ENCODE measurements at places on chromosomes 6 and 20.

GRCh38 chr6:47135772-47136171, 93.6 kb upstream of the ADGRF1 start:
- DNase-seq, result no peak

DNA sequence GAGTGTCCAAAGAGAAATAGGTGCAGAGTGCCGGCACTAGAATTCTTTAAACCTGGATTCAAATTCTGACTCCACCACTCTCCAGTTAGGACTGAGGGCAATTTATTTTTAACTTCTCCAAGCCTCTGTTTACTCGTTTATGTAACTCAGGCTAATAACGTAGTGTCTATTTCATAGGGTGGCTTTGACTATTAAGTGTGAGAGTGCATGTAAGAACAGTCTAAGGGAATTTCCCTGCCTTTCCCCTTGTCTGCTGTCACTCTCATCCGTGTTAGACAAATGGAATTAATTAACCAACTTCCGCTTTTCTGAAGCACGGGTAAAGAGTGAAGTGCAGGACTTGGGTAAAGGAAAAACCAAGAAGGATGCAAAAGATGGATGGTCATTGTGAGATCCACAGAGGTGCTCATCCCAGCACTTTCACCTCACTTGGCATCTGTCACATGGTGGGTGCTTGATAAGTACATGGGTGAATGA, 4.1 kb upstream of the ZKSCAN8 start:
- peak; percentile 72 for DNase-seq

DNA sequence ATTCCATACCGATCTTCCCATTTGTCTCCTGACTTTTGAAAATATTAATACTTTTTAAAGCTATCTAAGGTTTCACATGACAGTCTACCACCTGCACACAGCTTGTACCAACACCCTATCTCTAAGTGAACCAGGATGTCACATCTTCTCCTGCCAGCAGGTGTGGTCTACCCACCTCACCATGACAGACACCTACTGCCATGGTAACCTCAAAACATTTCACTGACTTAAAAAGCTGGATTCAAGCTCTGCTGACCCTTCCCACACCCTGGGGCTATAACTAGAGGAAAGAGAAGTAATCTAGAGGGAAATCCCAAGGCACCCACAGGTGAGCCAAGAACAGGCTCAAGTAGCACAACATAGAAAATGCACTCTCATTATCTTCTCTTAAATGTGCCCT, 1.2 kb downstream of the SLC17A3 start:
- no peak for DNase-seq

GRCh38 chr6:137254966-137255365, 35.8 kb upstream of the IFNGR1 start:
- no peak for DNase-seq

DNA sequence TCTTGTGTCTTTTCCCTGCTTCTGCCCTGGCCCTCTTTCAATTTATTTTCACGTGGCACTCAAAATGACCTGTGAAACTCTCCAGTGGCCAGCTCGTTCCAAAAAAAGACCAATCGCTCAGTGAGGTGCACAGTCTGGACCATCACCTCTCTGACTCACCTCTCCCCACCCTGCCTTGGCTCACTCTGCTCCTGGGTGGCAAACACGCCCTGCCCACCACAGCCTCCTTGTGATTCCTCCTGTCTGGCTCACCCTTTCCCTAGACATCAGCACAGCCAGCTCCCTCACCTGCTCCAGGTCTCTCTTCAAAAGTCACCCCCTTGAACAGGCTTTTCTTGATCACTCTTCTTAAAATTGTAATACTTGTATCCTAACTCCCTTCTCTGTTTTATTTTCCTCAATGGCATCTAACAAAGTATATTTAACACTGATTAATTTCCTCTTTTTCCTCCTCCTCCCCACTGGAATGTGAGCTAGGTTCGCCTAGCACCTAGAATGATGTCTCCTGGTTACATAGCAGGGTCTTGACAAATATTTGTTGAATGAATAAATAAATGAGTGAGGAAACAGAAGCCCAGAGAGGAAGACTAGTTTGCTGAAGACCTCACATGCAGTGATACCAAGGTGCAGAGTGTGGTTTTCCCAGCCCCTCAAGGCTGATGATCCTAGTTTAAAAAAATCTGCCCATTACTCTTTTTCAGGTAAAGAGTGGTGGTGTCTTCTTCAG, 109.0 kb downstream of the GJA10 start:
- no peak for DNase-seq

GRCh38 chr6:31359581-31359980, 2.6 kb upstream of the HLA-B start:
- no peak for DNase-seq

DNA sequence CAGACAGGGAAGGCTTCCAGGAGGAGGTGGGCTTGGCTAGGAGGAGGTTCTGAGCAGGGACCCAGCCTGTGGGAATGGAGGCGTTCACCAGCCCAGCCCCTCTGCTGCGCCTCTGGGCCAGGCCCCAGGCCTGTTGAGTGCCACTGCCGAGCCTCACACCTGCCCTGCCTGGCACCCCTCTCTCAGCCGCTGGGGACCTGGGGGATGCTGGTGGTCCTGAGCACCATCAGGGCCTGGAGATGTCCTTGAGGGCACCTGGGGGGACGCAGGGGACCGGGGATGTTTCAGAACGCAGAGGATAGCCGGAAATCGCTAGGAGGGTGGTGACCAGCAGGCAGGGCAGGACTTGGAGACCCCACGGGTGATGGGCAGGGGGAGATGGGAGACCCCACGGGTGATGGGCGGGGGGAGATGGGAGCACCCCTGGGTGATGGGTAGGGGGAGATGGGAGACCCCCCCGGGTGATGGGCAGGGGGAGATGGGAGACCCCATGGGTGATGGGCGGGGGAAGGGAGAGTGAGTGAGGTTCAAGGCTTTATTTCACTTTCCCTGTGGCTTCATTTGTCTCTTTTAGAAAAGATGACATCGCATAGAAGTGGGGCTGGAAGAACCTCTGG, 12.7 kb downstream of the GATA5 start:
- DNase-seq, result no peak

DNA sequence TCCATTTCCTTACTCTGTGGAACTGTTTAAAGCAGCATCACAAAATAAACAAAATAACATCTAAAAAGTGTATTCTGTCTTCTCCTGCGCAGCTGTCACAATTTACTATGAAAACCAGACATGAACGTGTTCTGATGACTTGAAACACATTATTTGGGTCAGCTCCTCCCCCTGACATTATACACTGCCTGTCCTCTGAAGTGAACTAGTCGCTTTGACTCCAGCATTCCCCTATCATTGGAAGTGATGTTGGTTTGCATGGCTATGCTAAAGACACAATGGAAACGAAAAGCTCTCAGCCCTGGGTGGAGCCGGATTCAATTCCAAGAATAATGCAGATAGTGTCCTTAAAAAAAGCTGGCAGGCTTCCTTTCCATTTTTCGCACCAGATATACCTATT, 125.9 kb downstream of the FYN start:
- no peak for DNase-seq

DNA sequence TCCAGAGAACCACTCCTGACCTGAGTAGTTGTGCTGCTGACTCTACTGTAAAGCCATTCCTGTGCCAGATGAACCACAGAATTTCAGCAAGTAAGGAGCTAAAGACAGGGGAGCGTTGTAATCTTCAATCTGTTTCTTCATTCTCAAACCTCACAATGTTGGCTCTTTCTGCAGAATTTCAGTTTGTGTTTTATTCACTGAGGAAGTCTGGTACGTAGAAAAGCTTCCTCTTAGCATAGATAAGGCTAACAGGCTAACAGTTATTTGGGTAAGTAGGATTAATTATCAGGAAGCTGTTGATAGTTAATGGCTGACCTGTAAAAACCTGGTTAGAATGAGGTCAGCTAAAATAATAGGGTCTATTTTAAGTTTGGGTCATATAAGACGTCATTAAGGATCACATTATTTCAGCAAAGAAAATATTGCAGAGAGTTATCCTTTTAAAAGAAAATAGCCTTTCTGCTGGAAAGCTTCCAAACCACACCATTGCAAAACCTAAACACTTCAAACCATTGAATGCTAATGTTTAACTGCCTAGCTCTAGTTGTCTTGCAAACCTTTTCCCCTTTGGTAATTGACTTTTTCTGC, 14.1 kb upstream of the TENT5A start:
- DNase-seq, result no peak

GRCh38 chr6:90982051-90982450, 395.2 kb upstream of the MAP3K7 start:
- no peak for DNase-seq

DNA sequence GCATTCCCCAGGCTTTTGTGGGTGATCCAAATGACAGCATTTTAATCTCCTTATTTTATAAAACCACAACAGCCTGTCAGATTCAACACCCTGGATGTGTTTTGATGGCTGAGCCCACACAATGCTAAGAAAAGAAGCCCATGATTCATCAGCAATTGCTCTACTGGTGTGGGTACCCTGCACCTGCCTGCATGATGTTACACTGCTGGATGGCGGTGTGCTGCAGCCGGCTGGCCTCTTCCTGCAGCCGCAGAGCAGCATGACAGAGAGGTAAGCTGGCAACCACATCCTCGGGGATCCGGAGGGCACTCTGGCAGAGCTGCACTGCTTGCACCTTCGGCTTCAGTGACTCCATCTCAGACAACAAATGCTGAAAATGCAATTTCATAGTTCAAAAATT, 327.5 kb downstream of the SYNE1 start:
- peak; percentile 85 for DNase-seq

GRCh38 chr6:146341493-146342230, 202.0 kb upstream of the RAB32 start:
- no peak for DNase-seq

GRCh38 chr6:20056350-20056992, 155.8 kb downstream of the MBOAT1 start:
- DNase-seq, result no peak

DNA sequence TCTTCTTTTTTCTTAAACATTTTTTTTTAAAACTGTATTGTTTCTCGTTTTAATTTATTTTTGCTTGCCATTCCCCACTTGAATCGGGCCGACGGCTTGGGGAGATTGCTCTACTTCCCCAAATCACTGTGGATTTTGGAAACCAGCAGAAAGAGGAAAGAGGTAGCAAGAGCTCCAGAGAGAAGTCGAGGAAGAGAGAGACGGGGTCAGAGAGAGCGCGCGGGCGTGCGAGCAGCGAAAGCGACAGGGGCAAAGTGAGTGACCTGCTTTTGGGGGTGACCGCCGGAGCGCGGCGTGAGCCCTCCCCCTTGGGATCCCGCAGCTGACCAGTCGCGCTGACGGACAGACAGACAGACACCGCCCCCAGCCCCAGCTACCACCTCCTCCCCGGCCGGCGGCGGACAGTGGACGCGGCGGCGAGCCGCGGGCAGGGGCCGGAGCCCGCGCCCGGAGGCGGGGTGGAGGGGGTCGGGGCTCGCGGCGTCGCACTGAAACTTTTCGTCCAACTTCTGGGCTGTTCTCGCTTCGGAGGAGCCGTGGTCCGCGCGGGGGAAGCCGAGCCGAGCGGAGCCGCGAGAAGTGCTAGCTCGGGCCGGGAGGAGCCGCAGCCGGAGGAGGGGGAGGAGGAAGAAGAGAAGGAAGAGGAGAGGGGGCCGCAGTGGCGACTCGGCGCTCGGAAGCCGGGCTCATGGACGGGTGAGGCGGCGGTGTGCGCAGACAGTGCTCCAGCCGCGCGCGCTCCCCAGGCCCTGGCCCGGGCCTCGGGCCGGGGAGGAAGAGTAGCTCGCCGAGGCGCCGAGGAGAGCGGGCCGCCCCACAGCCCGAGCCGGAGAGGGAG, 580 bp downstream of the VEGFA start:
- DNase-seq, result peak; percentile 85

DNA sequence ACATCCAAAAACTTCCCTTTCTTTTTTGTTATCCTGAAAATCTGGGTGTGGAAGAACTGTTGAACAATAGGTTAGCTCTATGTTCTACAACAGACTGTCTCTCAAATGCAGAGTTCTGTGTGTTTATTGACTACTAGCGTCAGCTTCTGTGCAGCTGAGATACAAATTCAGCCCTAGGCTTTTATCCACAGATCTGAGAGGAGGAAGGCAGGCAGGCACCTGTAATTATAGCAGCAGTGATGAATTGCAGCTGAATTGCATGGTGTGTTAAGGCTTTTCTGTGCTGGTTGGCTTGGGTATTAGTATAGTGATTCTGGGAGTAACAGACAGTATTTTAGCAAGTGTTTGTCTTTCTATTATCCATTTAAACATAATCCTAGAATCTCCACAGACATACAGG, 24.4 kb downstream of the GRIK2 start:
- no peak for DNase-seq

- no peak for DNase-seq
Measured at GRCh38 chr6:89353118-89353556, 615 bp upstream of the UBE2J1 start.

DNA sequence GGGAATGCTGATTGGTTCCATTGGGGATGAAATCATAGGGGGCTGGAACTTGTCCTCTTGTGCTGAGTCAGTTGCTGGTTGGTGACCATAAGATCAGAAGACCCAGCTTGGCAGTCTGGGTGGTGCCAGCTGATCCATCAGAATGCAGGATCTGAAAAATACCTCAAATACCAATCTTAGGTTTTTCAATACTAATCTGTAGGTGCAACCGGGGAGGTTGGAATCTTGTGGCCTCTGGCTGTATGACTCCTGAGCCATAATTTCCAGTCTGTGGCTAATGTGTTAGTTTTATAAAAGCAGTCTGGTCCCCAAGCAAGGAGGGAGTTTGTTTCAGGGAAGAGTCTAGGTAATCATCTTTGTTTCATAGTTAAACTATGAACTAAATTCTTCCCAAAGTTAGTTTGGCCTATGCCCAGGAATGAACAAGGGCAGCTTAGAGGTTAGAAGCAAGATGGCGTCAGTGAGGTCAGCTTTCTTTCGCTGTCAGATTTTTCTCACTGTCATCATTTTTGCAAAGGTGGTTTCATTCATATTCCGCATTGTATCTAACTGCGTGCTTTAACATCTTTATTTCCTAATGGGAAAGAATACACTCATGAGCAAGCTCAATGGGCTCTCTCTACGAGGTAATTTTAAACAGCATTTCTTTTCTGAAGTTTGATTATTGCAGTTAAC, 2.0 kb downstream of the ARMH2 start:
- DNase-seq, result no peak

GRCh38 chr6:7152462-7152861, 44.7 kb downstream of the RREB1 start:
- DNase-seq, result no peak

DNA sequence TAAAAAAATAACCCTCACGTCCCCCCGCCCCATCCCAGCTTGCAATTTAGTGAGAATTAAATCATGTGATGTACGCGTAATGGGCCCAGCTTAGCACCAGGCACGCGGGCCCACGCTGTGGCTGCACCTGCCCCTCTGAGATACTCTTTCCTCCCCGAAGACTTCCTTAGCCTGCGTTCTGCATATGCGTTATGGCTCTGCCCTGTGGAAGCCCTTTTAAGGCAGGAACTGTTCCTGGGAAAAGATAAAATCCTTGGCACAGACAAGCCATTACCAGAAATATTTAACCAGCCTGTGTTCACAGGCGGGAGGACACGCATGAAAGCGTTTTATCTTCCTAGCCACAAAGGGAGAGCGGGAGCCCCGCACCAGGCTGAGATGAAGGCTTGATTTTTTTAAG, 311.0 kb downstream of the LRFN2 start:
- DNase-seq, result no peak
